ENCODE measurements at places on chromosomes 2 and 18. TPM values are rescaled to one million over a fixed set of nuclear protein-coding genes. Genes with fewer than 3 reads are reported as not detected.

CXCR2 gene
- polyA plus RNA-seq, result not detected

ABHD1 gene
- 0.10 TPM for polyA plus RNA-seq

CNDP1 gene
- not detected for polyA plus RNA-seq

HEATR5B gene
- 14.1 TPM for polyA plus RNA-seq

LYPD1 gene
- 64.7 TPM for polyA plus RNA-seq

ST3GAL5 gene
- polyA plus RNA-seq, result 26.8 TPM

TOGARAM2 gene
- 0.42 TPM for polyA plus RNA-seq

FNDC4 gene
- polyA plus RNA-seq, result 12.4 TPM

SMYD1 gene
- polyA plus RNA-seq, result not detected

INPP5D gene
- polyA plus RNA-seq, result 0.43 TPM

RAB17 gene
- polyA plus RNA-seq, result 0.21 TPM

DPYSL5 gene
- polyA plus RNA-seq, result not detected

KCNF1 gene
- polyA plus RNA-seq, result 1.0 TPM

NAGK gene
- polyA plus RNA-seq, result 96.1 TPM

CCL20 gene
- polyA plus RNA-seq, result not detected

DNAJC5G gene
- not detected for polyA plus RNA-seq

UGT1A1 gene
- not detected for polyA plus RNA-seq

GULP1 gene
- polyA plus RNA-seq, result 44.7 TPM

ASTL gene
- not detected for polyA plus RNA-seq

BZW1 gene
- polyA plus RNA-seq, result 376 TPM

DSG3 gene
- polyA plus RNA-seq, result not detected

SULT1C2 gene
- 0.04 TPM for polyA plus RNA-seq

COL6A3 gene
- polyA plus RNA-seq, result 1,384 TPM

LRRC30 gene
- polyA plus RNA-seq, result not detected

GALR1 gene
- not detected for polyA plus RNA-seq

AP1S3 gene
- polyA plus RNA-seq, result 2.3 TPM

CXCR4 gene
- polyA plus RNA-seq, result not detected

ANO7 gene
- 0.40 TPM for polyA plus RNA-seq

ABCA12 gene
- polyA plus RNA-seq, result 0.04 TPM

ACMSD gene
- not detected for polyA plus RNA-seq

GNAL gene
- 0.46 TPM for polyA plus RNA-seq

GRHL1 gene
- polyA plus RNA-seq, result 0.64 TPM

SLC40A1 gene
- 5.4 TPM for polyA plus RNA-seq

IL1RN gene
- not detected for polyA plus RNA-seq

PSMA8 gene
- polyA plus RNA-seq, result not detected
